ENCODE measurements at places on chromosomes 12 and 14. TPM values are rescaled to one million over a fixed set of nuclear protein-coding genes. Genes with fewer than 3 reads are reported as not detected.

- no peak for DNase-seq
Measured at GRCh38 chr14:79332504-79333197, 878.7 kb downstream of the DIO2 start.

- no peak for DNase-seq
Measured at GRCh38 chr14:96085369-96085768, 46.2 kb downstream of the C14orf132 start.

DNA sequence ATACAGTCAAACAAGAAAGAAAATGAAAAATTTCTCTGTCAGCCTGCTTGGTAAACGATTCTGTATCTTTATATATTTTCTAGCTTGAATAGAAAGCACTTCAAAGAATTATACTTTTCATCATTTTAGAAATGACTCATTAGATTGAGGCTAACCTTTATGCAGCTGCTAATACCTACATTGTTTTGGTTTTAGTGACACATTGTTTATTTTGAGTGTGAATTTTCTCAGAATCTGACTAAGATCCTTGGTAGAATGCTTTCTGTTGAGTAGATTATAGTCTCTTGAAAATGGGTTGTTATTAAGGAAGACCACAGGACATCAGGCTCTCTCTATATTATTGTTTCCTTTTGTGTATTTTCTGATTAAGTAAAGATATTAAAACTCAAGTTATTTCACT is at the start of gene PMCH:
Gene PMCH (minus strand): TSS at position 45 of the 400 bp plus-strand sequence. CDS start 63 bp downstream, outside the sequence.
- DNase-seq, result no peak

GRCh38 chr12:3593906-3594483 is 103.0 kb downstream of the PRMT8 start:
- no peak for DNase-seq

DNA sequence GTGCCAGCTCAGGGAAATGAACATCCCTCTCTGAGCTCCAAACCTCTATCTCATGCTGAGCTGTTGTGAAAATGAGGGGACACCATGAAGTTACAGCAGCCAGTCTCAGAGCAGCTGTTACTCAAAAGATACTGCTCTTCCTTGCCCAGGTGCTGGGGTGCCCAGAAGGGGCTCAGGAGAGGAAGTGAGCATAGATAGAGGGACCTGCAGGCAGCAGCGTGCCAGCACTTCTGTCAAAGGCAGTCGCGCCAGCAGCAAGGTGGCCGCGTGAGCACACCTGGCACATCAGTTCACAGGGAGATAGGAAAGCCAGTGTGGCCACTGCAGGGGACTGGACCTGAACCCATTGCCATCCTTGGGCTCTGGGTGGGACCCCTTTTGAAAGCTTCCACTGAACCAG is 27.8 kb downstream of the C14orf132 start:
- no peak for DNase-seq

- DNase-seq, result peak; percentile 60
Measured at GRCh38 chr12:4118017-4118510, 155.5 kb upstream of the CCND2 start.

DNA sequence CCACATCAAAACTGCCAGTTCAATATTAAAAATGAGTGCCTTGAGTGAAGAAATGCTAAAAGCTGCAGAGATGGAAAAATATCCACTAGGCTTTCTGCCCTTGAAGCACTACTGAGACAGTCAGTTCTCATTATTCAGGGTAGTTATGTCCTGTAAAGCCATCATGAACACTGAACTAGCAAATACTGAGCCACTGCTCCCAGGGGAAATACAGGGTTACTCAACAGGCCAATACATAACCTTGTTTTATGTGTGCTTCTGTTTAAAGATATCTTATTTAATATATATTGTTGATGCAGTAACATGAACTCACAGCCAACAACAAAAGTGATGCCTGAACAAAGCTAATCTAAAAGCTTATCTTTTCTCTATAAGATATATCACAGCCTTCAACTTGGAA is 3.3 kb downstream of the RAD52 start:
- no peak for DNase-seq

- peak; percentile 67 for DNase-seq
Measured at GRCh38 chr12:32535288-32535999, 136.1 kb downstream of the FGD4 start.

- no peak for DNase-seq
Measured at GRCh38 chr12:78853231-78853630, 11.3 kb upstream of the SYT1 start.

DNA sequence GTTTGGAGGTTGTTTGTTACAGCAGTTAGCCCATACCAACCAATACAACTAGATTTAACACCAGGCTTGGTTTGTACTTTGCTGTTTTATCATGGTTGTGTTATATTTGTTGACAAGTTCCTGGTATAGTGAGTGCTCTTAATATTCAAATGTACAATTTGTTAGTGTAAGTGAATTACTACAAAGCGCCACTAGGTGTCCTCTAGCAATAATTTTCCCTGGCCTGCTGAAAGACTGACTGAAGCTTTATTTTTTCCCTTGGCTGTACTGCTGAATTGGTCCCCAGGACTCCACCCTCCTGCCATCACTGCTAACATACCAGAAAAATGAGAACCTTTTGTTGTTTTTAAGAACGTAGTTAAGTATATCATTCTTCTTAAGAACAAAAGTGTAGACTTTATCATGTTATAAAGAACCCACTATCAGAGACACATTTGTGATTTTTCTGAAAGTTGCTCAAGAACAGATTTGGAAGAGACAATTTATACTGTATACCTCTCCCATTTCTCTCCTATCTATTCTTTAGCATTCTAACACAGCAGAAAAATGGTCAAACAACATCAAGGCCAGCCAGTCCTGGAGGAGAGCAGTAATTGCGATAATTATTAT is 75.3 kb upstream of the FAR2 start:
- no peak for DNase-seq

MYO1H gene
- total RNA-seq, result 0.16 TPM

SSPN gene
- total RNA-seq, result 61.1 TPM

RNF212B gene
- total RNA-seq, result not detected

CATSPERB gene
- total RNA-seq, result 3.5 TPM

ANKRD33 gene
- total RNA-seq, result not detected
